ENCODE measurements at places on chromosomes 5 and 9.

- DNase-seq, result no peak
Measured at GRCh38 chr5:38369692-38370091, 111.3 kb downstream of the EGFLAM start.

DNA sequence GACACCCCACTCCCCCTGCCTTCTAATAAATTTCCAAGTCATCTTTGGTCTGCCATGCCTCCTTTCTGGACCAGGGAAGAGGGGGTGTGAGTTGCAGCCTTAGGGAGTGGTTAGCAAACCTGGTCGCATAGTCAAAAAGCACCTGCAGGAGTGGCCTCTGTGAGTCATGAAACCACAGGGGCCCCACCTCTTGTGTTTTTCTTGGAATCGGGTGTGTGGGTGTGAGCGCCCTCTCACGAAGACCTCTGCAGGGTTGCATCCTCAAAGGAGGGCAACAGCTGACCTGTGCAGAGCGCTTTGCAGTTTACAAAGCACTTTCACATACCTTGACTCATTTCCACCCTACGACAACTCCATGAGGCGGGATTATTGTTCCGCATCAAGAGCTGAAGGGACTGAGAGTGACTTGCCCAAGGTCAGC is 36.8 kb upstream of the TEX48 start:
- no peak for DNase-seq

DNA sequence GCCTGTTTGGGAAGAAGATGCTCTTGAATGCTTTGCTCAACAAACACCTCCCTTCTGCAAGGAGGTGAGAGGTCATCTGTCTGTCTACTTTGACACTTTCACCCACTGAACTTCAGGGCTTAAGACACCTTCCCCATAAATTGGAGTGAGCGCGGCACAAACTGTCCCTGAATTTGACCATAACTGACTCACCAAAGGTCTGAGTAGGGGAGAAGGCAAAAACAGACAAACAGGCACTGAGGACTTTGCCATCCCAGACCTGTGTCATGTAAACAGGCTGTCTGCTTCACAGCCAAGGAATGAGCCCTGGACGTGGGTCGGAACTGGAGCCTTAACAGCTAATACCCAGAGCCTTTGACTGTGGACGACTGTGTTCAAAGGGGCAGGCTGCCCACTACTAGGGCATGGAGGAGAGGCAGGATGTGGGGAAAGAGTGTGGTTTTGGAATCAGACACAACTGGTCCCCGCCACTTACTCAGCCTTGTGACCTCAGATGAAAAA is 320.9 kb upstream of the KLF4 start:
- no peak for DNase-seq

DNA sequence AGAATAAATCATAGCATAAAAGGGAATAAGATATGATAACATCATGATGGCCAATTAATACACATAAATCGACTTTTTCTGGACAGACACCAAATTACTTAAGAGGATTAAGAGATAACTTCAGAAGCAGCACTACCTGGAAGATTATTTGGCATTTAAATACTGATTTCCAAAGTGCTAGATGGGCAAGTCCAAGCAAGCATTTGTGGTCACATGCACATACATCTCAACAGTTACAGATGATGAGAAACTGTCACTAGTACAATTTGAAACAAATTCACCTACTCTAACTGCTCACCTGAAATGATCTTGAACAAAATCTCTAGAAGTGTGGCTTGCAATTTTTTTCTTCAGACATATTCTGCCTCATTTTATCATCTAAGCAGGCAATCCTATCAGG is 26.8 kb upstream of the RASGEF1C start:
- no peak for DNase-seq

GRCh38 chr9:112125951-112126388 is 49.1 kb downstream of the SUSD1 start:
- DNase-seq, result no peak

- DNase-seq, result no peak
Measured at GRCh38 chr5:113280541-113280940, 154.2 kb downstream of the TSSK1B start.

DNA sequence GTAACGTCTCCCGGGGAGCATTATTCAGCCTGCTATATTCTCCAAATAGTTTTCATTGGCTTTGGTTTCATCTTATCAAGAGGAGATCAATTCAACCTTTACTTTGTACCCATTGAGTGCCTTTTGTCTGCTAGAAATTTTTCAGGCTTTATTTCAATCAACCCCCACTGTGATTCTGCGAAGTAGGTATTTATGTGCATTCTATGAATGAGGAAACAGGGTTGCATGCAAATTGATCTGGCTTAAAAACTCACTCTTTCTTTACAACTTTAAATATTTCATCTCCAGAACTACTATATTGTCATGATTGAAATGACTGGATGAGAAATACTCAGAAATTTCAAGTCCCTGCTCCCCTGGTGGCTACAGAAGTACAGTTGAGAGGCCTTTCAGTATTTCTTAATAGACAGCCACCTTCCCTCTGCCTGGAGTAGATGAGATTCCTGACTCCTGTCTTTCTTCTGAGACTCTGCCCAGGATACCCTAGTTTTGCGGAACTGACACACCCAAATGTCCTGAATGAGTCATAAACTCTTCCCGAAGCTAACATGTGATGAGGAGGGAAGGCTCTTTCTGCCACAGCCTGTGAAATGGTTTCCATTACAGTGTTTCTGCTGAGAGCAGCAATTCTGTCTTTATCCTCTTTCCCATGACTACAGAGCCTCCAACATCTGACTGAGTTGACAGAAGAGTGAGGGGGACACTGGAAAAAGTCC is 52.6 kb upstream of the TNC start:
- DNase-seq, result no peak

- no peak for DNase-seq
Measured at GRCh38 chr9:3473405-3473804, 52.4 kb downstream of the RFX3 start.

GRCh38 chr5:21219251-21219650 is 1231.3 kb upstream of the CDH18 start:
- DNase-seq, result no peak

Data from esophagus squamous epithelium (tissue), 5 donors.